ENCODE measurements at places on chromosomes 7 and 10.
A peak's percentile ranks its signal among the peaks of the same experiment; 100 is the strongest.

GRCh38 chr7:108239501-108240225 lies 109.5 kb upstream of the LAMB4 start:
- no peak for DNase-seq

DNA sequence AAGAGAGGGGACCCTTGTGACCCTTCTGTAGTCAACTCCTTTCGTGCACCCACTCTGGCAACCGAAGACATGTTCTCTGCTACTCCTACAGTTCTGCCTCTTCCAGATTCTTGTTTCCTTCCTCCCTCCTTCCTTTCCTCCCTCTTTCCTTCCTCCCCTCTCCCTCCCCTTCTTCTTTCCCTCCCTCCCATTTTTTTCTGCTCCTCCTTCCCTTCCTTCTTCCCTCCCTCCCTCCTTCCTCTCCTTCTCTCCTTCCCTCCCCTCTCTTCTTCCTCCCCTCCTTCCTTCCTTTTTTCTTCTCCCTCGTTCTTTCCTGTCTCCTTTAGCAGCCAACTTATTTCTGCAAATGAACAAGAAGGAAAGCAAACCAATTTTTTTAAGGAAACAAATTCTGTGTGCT lies 111.5 kb downstream of the NPTX2 start:
- DNase-seq = no peak

GRCh38 chr7:16804674-16805439 lies at the start of gene AGR2:
AGR2 (minus strand) TSS chr7:16804999; CDS start chr7:16801796, 3,203 bp downstream.
- no peak for DNase-seq

DNA sequence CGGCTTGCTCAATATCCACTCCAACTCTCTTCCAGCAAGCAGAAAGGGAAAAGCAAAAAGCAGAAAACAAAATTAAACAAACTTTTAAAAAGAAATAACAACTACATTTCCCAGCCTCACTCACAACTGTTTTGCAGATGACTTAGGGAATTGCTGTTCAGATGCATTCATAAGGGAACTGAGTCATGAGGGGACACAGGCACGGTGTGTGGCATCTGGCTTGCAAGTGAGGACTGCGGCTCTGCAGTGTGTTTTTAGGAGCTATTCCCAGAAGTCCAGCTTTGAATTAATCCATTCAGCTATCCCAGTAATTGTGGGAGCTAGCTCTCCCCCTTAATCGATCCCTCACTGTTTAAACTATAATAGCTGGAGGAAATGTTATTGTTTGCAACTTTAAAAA lies 30.3 kb downstream of the PTN start:
- DNase-seq = no peak

DNA sequence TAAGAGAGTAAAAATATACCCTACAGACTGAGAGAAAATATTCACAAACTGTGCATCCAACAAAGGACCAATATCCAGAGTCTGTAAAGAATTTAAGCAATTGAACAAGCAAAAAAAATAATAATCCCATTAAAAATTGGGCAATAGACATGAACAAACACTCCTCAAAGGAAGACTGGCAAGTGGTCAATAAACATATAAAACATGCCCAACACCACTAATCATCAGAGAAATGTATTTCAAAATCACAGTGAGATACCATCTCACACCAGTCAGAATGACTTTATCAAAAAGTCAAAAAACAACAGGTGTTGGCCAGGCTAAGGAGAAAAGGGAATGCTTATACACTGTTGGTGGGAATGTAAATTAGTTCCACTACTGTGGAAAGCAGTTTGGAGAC lies 21.9 kb upstream of the ZNF804B start:
- DNase-seq = no peak

DNA sequence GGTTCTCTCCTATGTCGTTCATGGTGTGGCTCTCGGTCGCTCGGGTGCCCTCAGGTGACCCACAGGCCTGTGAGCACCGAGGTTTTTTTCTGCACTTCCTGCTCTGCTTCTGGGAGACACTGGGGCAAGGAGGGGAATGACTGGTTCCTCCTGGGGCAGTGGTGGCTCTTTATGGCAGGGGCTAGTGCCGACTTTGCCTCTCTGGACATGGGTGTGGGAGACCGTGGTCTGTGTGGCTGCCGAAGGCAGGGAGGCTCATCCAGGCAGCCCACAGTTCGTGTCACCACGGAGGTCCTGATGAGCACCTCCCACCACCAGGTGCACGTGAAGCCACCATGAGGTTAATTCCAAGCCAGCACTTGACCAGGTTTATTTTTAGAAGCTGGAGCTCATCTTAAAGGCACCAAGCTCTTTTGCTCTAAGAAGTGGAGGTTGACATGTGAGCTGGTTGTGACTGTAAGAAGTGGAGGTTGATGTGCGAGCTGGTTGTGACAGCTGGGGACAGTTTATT lies 24.7 kb upstream of the DPYSL4 start:
- no peak for DNase-seq

DNA sequence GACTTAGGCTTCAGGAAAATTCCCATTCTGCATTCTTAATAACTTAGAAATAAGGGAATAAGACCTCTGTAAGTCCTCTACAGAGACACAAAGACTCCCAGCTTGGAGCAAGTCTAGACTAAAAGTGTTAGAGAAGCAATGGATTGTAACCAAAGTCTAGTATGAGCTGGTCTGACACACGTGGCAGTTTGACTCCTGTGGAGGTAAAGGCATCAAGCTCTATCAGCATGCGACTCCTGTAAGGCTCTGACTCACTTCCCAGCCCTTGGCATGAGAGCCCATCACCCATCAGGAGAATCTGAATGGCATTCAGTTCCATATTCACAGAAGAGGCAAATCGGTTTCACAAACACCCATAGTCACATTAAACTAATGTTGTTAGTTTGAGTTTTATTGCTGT lies 4.4 kb upstream of the VSTM4 start:
- DNase-seq = peak; percentile 81

GRCh38 chr10:49071160-49071761 lies 44.1 kb downstream of the VSTM4 start:
- peak; percentile 5 for DNase-seq

DNA sequence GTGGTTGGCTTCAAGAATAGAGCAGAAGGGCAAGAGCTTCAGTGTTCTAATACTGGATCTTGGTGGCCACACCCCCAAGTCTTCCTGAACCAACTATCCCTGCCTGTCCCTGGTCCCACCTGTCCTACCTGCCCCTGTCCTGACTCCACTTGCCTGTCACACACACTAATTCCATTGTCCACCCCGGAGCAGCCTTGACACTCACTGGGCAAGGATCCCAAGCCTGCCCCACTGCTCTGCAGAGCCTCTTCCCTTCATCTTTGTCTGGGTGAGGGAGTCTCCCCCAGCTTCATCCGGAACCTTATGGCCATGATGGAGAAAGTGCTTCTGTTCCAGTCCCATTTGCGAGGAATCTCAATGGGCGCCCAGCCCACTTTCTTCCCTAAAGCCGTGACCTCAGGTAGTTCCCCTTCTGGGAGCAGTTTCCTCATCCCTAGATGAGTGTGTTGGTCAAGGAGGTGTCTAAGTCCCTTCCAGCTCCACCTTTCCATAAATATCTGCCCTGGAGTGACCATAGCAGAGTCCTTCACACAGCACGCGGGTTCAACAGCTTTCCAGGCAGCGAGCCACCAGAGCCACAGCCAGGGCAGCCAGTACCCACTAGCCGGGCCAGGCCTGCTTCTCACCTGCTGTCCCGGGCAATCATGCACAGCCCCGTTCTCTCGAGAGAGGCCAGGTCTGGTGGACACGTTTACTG lies 61.5 kb downstream of the VIPR2 start:
- DNase-seq = no peak

GRCh38 chr7:23473844-23474093 lies 3.5 kb upstream of the IGF2BP3 start:
- DNase-seq = no peak

DNA sequence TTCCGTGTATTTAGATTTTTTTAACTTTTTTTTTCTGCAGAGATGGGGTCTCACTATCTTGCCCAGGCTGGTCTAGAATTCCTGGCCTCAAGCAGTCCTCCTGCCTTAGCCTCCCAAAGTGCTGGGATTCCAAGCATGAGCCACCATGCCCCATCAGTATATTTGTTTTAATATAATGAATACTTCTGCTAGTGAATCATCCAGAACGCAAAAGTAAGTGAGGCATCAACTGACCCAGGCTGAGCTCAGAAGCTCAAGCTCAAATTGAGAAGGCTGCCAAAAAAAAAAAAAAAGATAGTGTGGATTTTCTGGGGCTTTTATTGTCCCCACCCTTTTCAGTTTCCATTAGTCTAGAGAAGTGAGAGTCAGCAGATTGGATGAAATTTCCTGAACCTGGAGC lies 39.0 kb upstream of the TECTB start:
- no peak for DNase-seq

- peak; percentile 29 for DNase-seq
Observed at GRCh38 chr10:22437620-22438588, 92.6 kb downstream of the SPAG6 start.

- no peak for DNase-seq
Observed at GRCh38 chr7:71682841-71683781, 551.2 kb downstream of the GALNT17 start.

GRCh38 chr7:39609113-39609934 lies 14.0 kb upstream of the RALA start:
- DNase-seq = peak; percentile 56

DNA sequence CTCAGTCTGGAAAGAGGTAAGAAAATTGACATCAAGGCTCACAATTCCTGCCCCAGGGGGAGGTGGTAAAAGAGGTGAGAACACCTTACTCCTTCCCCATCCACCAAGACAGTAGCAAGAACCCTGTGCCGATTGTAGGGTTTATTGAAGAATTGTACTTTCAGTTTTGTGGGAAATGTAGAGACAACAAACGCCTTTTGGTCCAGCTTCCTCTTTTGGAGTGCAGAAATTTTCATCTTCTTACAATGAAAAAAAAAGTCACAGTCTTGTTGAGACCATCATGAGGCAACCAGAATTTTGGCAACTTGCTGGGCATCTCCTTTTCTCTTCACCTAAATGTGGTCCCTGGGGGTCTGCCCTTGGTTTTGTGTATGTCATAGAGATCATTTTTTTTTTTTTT lies 217.7 kb downstream of the TMEM178B start:
- DNase-seq = no peak

- DNase-seq = peak; percentile 39
Observed at GRCh38 chr7:56079450-56080185, 13.1 kb downstream of the PHKG1 start.

DNA sequence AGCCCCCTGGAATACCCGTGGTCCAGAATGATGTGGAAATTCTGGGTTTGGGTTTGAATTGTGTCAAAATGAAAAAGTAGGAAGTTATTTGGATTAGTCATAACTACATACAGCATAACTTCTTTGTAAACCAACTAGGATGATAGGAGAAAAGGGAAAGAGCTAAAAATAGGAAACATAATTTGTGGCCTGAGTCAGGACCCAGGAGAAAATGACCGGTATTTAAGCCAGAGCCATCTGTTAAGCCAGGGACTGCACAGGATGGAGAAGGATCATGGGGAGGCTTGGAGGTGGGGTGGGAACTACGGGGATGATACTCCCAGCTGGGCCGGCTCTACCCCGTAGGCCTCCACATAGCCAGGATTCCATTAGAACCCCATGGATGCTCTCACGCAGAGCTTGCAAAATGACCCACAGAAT lies 98.6 kb downstream of the MYOF start:
- DNase-seq = peak; percentile 30

GRCh38 chr7:150388709-150389531 lies 9.8 kb downstream of the ZNF775 start:
- DNase-seq = peak; percentile 70

- no peak for DNase-seq
Observed at GRCh38 chr10:836782-837181, 94.7 kb downstream of the LARP4B start.

DNA sequence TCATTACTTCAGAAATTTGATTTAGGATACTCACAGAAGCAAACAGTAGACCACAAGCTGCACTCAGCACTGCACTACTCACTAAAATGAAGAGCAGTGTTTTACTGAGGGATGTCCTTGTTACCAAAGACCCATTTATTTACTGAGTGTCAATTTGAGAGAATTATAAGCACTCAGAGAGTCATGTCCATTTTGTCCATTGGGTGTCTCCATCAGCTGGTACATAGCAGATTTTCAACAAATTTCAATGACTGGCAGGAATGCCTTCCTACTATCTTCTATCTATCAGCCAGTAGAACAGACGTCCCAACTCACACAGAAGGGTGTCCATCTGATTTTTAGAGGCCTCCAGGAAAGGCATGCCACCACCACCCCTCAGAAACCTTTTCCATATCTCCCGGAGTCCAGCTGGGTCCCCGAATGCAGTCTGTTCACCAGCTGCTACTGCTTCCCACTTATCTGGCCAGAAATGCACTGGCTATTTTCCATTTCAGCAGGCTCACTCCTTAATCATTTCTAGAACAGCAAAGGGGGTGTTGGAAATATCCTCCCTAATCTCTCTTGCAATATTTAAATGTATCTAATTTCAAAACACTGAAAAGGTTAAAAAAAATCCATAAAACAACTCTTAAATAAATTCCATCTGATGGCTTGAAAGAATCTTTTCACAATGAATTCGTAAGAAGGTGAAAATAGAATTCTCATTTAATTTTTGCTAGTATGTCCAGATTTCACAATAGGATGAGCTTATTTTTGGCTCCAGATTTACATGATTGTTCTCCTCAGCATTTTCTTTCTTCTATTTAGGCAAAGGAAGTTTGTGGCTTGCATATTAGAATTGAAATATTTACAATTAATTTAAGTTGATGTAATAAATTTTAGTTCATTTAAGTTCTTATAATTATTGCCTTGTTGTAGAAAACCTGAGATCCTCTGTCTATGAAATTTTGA lies 1164.0 kb upstream of the CELF2 start:
- DNase-seq = no peak

DNA sequence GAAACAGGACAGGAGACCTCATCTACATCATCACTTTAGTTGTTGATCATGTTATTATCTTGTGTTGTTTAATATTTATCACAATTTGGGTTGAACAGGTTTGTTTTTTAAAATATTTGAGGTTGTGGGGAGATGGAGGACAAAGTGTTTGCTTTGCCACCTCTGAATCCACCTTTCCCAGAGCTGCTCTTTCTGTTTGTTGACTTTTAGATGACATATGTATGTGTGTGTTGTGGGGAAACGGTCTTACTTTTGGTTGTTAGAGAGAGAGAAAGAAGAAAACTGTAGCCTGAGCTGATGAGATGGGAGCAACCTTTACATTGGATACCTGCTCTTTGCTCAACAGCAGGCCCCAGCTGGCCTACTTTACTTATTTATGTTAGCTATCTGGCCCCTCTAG lies 19.0 kb upstream of the SLC16A12 start:
- no peak for DNase-seq

DNA sequence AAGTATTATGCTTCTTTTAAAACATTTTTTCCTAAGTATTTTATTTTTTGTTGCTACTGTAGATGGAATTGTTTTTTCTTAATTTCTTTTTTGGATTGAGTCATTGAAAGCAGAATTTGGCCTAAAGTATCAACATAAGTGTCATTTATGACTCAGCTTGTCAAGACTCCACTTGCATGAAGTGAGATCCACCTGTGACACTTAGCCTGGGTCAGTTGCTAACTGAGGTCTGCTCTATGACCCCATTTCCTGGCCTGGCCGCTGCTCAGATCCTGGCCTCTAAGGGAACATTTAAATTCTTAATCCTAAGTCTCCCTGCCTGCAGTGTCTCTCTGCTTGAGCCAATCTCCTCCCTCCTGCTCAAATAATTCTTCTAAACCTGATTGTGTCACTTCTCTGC lies 35.5 kb downstream of the TMEM270 start:
- peak; percentile 54 for DNase-seq

GRCh38 chr10:89164080-89164479 lies 43.0 kb downstream of the CH25H start:
- no peak for DNase-seq

GRCh38 chr7:85094046-85094725 lies 92.7 kb downstream of the SEMA3D start:
- no peak for DNase-seq

- DNase-seq = peak; percentile 77
Observed at GRCh38 chr10:114779803-114780576, 41.6 kb upstream of the FHIP2A start.

GRCh38 chr10:13839430-13839990 lies 252.7 kb downstream of the PRPF18 start:
- DNase-seq = peak; percentile 83

All from Daoy (cell line).